Right atrium auricular region (tissue), 2 donors: ENCODE measurements at places on chromosomes 13 and 19.

DNA sequence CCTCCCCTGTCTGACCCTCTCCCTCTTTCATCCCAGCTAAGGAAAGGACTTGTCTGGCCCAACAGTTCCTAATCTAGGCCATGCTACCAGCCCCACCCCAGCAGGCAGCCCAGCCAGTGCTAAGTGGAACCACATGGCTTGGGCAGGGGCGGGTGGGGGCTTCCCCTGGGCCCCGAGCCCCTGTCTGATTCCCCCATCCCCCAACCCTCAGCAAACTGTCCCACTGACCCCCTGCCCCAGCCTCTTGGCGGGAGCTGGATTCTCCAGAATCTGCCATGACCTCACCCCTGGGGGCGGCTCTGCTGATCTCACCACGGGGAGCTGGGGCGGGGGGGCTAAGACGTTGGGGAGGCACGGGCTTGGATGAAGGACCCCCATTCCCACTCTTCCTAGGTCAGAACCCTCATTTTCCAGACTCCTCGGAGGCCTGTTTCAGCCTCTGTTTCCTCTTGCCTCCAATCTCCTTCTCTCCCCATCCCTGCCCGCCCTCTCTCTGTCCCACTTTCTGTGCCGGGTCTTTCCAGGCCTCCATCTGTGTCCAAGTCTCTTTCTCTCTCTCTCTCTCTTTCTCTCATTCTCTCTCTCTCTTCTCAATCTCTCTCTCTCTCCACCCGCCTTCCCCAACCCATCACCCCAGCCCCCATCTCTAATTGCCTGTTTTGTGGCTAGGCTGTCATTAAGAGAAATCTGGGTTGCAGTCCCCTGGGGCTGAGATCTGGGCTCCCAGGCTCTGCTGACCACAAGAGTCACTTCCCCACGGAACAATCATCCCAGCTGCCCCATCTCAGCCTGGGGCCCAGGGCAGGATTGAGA, 2.7 kb downstream of the COL5A3 start:
- peak; percentile 66 for DNase-seq

DNA sequence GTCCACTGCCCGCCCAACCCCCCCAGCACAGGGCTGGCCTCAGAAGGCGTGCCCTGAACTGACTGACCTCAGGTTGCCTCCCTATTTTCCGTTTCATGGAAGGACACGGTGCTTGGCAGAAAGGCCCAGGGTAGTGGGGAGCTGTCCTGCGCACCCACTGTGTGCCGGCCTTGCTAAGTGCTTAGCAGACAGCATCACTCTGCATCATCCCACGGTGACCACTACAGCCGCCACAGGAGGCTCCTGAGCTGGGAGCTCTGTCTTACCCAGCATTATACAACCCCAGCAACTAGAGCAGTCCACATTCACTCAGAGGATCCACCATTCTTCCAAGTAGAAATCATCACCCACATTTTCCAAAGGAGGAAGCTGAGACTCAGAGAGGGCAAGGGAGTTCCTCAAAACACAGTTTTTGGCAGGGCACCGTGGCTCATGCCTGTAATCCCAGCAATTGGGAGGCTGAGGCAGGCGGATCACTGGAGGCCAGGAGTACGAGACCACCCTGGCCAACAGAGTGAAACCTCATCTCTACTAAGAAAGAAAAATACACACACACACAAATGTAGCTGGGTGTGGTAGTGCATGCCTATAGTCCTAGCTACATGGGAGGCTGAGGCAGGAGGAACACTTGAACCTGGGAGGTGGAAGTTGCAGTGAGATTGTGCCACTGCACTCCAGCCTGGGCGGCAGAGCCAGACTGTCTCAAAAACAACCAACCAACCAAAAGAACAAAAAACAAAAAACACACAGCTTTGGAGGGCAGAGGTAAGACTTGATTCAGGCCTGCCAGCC, 1.6 kb downstream of the SBK2 start:
- no peak for DNase-seq

- DNase-seq: no peak
Measured at GRCh38 chr19:34300962-34301361, 46.6 kb downstream of the GARRE1 start.

DNA sequence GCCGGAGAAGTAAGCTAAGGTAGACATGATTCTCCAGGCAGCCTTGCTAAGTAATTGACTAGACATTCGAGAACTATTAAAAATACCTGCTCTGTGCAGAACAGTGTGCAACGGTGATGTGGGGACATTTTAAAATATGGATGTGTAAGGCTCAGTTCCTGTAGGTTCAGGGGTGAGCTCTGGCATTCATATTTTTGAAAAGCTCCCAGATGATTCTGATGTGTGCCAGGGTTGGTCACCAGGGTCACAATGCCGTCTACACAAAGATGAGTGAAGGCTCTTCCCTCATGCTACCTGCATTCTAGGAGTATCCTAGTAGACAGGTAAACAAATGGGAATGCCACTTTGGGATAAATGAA, 702 bp upstream of the EPSTI1 start:
- DNase-seq: no peak

- peak; percentile 60 for DNase-seq
Measured at GRCh38 chr13:26423629-26424028, 133.9 kb upstream of the WASF3 start.

DNA sequence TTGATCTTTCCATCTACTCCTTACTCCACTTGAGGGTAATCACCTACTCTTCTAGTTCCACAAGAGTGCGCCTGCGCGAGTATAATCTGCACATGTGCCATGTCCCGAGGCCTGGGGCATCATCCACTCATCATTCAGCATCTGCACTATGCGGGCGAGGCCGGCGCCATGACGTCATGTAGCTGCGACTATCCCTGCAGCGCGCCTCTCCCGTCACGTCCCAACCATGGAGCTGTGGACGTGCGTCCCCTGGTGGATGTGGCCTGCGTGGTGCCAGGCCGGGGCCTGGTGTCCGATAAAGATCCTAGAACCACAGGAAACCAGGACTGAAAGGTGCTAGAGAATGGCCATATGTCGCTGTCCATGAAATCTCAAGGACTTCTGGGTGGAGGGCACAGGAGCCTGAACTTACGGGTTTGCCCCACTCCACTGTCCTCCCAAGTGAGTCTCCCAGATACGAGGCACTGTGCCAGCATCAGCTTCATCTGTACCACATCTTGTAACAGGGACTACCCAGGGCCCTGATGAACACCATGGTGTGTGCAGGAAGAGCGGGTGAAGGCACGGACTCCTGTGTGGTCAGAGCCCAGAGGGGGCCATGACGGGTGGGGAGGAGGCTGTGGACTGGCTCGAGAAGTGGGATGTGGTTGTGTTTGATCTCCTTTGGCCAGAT, 2.7 kb upstream of the KLK2 start:
- no peak for DNase-seq

DNA sequence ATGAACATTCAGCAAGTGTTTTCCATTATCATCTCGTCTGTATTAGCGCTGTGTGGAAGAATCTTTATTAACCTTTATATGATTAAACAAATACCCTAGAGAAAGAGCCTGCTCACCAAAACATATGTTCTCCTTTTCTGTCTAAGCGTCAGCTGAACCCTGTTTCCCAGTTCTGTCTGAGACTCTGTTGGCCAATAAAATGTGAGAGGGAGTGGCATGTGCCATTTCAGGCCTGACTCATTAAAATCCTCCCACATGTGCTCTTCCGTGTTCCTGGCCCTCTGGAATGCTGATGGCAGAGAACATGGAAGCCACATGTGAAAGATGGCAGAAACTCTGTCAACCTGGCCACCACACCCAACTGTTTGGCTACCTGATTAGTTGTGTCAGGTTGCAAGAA, 181.9 kb upstream of the EDNRB start:
- no peak for DNase-seq

GRCh38 chr13:106246666-106247188, 288.7 kb downstream of the EFNB2 start:
- no peak for DNase-seq

DNA sequence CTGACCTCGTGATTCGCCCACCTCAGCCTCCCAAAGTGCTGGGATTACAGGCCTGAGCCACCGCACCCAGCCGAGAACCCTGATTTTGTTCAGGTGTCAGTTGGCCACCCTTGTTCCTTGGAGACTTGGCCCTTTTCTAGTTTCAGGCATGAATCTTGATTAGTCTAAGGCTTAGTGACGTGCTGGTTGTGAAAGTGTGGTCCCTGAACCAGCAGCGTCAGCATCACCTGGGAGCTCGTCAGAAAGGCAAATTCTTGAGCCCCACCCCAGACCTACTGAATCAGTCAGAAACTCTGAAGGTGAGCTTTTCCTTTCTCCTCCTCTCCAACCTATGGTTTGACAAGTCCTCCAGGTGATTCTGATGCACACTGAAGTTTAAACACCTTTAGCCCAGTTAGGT, 35.2 kb downstream of the CACNG6 start:
- DNase-seq: no peak

- DNase-seq: no peak
Measured at GRCh38 chr19:16340092-16340491, 15.5 kb downstream of the KLF2 start.

- no peak for DNase-seq
Measured at GRCh38 chr13:40388617-40389016, 277.8 kb downstream of the FOXO1 start.

DNA sequence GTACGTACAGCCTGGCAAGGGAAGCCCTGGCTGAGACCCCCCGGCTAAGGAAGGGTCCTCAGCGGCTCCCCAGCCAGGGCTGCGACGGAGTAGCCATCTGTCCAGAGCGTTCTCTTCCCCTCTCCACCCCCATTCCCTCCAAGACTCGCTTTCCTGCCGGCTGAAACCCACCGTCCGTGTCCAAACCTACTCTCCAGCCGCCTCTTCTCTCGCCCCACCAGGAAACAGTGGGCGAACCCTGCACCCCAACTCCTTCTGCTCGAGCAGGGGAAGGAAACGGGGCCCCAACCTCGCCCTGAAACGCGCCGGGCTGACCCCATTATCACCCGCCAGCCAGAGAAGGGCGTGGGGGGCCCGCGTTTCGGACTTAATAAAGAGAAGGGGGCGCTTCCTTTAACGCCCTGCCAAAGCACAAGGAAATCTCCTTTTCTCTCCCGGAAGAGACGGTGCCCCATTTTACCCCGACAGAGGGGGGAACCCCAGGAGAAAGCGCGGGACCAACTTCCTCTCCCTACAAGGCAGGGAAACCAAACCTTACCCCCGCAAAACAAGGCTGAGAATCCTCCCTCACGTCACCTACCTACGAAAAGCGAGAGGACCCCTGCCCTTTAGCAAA, 2.5 kb downstream of the ZC3H4 start:
- DNase-seq: no peak

DNA sequence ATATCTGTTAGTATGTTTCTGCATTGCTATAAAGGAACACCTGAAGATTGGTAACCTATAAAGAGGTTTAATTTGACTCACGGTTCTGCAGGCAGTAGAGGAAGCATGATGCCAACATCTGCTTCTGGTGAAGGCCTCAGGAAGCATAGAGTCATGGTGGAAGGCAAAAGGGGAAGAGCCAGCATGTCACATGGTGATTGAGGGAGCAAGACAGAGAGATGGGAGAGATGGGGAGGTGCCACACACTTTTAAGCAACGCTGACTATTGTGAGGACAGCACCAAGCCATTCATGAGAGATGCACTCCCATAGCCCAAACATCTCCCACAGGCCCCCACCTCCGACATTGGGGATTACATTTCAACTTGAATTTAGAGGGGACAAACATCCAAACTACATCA, 32.8 kb downstream of the COG6 start:
- no peak for DNase-seq

DNA sequence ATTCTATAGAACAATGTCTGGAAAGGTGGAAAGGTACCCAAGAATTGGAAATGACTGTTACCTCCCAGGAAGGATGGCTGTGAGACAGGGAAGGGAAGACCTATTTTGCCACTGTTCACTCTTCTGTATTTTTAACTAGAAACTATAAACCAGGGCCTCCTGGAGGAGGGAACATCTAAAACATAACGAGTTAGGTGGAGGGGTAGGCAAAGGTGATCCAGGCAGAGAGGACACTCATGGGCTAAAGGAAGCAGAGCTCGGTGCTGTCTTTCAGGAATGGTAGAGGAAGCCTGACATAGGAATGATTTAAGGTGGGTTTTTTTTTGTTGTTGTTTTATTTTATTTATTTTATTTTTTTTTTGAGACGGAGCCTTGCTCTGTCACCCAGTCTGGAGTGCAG, 5.8 kb downstream of the EIF3K start:
- no peak for DNase-seq

GRCh38 chr13:75360170-75360569, 121.8 kb downstream of the TBC1D4 start:
- no peak for DNase-seq
